ENCODE measurements at places on chromosomes 7 and 10.

DNA sequence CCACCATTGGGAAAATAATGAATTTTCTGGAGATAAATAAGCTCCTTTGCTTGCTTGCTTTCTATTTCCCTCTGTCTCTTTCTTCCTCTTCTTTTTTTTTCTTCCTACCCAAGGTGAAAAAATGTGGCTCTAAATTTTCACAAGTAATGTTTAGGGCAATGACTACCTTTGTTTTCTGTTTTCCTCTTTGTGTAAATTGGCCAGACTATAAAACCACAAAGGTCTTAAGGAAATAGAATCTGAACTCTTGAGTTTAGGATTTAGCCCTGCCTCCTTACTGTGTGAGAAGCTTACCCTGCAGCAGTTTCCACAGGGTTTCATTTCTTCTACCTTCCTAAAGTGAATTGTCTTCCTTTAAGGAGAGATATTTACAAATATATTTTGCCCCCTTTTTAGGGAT lies 330.4 kb downstream of the ARL4A start:
- no peak for DNase-seq

DNA sequence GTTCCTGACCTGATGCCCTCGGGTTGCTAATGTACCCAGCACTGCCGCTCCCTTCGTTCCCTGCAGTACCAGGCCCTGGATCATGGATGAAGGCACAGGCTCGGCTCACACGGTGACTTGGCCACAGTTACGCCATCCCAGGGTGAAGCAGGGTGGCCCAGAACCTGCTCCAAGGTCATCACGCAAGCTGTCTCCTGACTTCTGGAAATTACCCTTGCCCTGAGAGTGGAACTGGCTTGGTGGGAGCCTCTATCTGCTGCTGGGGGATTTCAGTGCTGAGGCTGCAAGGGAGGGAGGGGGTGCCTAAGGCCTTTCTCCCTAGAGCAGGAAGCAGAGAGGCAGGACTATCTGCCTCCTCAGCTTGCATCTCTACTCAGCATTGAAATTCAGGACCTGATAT lies 36.6 kb downstream of the FIGNL1 start:
- DNase-seq = no peak

- DNase-seq = no peak
These were observed 121.0 kb upstream of the FAM171A1 start for GRCh38 chr10:15491856-15492642.

GRCh38 chr7:133645884-133646391 lies 393.1 kb downstream of the EXOC4 start:
- DNase-seq = peak; percentile 24

DNA sequence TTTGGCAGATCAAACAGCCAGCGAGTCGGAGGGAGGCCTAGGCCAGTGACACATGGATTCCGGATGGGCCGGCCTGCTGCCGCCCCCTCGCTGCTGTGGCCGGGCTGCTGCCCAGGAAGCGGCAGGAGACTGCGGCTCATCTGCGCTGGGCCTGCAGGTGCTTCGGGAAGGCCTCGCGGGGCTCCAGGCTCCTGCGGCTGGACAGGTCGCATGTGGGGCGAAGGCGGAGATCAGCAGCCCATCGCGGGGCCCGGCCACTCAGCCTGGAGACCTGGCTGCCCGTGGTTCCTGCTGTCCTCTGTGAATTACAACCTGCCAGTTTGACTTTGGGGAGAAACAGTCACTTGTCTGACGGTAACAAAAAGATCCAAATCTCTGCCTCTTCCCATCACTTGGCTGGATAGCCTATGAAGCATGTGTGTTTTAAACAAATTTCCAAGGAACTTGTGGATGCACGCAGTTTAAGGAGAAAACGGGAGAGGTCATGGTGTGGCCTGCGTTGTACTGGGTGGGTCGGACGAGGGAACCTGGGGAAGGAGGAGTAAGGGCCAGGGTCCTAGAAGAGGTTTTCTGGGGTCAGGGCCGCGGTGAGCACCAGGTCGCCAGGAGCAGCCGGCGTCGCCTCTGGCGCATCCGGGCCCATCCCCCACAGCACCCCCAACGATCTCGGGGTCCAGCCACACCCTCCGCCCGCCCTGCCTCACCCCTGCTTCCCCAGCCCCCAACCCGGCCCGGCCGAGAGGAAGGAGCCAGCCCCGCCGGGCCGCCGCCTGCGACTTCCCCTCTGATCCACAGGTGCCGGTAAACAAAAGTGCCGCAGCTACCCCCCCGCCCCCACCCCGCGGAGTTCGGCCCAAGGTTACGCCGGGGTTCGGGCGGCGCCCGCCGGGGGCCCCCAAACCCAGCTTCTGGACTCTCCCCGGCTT lies 1.6 kb downstream of the SPOCK2 start:
- DNase-seq = no peak

DNA sequence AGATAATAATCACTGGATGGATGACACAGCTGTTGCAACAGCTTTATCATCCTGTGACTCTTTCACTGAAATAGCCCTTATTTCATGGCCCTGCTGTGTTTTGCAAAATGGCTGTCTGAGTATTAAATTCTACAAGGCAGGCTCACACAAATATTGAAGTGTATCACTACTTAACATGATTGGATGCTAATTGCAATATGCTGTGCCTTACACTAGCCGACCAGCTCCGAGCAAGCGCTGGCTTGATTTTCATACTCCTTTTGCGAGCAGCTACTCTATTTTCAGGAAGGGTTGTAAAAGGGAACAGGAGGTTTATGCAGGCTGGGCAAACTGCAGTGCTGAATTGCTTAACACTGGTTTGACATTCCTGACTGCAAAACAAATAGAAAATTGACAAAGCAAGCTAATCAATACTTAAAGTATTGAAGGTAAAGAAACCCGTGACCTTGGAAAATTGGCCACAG lies 121.6 kb downstream of the CACNB2 start:
- DNase-seq = peak; percentile 2

- peak; percentile 83 for DNase-seq
These were observed 87.3 kb downstream of the IDE start for GRCh38 chr10:92486637-92487036.

GRCh38 chr10:50362547-50363125 lies 111.3 kb upstream of the ASAH2 start:
- DNase-seq = peak; percentile 44

DNA sequence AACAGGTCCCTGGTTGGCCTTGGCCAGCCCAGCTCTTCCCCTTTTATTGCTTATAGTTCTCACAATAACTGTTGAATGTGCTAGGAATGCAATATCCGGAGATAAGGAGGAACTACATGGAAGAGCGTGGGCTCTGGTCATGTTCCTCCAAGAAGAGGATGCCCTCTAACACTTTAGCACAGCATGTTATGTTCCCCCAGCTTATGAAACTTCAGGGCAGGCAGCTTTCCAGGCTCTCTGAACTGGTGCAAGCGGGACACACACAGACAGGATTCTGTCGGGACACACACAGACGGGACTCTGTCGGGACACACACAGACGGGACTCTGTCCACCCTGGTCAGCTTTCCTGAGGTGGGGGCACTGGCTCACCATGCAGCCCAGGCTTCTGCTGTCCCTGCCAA lies 141.6 kb downstream of the PKD1L1 start:
- peak; percentile 26 for DNase-seq

DNA sequence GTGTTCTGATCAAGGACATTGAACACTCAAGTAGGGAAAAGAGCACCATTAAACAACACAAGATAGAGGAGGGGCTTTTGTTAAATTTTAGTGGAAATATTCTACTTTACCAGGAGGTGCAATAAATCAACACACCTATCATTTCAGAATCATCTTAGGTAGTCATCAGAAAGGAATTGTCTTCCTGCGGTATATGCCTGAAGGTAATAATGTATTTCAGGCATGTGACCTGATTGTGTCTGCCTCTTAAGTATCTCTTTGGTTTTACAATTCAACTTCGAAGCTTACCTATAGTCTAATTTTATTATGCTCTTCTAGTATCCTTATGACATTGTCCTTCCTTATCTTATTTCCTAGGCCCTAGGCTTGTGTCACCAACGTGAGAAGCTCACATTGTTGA lies 58.6 kb upstream of the LAMB4 start:
- DNase-seq = no peak

DNA sequence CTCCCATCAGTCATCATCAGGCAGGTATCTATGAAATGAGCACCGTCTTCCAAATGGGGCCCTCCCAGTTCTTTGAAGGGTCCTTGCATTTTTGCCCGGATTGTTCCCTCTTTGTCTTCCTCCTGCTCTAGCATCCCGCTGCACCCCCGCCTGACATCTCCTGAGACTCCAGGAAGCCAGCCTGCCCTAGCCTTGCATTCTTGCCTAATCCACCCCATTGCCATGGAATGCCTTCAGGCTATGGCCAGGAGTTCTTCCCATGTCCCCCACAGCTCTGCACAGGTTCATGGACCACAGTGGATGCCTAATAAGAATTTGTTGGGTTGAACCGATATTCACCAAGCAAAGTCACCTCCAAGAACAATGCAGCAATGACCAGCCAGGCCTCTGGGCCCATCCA lies 62.1 kb downstream of the ZMIZ1 start:
- DNase-seq = no peak

DNA sequence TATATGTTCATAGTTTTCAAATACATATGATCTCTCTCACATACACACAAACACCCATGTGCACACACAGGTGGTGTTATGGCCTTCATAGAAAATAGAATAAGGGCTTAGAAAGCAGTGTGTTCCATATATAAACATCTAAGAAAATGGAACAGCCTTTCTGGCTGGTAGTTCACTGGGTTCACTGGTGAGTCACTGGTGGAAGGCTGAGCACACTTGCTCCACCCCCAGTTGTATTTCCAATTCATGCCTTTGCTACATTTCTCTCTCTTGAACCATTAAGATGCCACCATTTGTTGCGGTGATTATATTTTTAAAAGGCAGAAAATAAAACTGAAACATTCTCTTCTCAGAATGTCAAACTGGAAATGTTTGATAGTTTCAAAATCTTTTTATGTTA lies 252.1 kb downstream of the GLI3 start:
- no peak for DNase-seq

GRCh38 chr10:25725917-25726716 lies 207.9 kb upstream of the MYO3A start:
- peak; percentile 76 for DNase-seq

DNA sequence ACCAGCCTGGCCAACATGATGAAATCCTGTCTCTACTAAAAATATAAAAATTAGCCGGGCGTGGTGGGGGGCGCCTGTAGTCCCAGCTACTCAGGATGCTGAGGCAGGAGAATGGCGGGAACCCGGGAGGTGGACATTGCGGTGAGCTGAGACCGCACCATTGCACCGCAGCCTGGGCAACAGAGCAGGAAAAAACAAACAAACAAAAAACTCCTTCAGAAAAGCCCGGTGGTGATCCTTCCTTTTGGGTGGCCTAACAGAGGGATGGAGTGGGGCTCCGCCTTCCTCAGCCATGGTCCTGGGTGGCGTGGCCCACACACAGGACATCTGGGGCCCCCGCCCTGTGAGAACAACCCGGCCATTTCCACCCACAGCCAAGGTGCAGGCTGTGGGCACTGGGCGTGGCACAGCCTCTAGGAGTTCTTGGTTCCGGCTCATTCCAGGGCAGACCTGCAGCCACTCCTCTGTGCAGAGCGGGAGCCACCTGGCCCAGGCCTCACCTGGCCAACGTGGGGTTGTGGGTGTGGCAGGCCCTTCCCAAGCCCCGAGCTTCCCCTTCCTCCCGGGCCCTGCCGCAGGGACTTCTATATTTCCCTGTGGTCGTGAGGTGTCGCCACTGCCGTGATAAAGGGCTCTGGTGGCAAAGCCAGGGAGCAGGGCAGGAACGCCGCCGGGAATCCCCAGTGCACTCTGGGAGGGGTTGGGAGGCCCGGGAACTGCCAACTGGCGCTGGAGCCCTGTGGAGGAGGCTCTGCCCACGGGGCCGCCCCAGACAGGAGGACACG lies 37.6 kb downstream of the GET4 start:
- no peak for DNase-seq

- no peak for DNase-seq
These were observed 276.0 kb downstream of the SKIDA1 start for GRCh38 chr10:21249435-21249834.

GRCh38 chr10:3424111-3424851 lies 251.7 kb upstream of the PITRM1 start:
- DNase-seq = no peak

- no peak for DNase-seq
These were observed 189.5 kb downstream of the TRIL start for GRCh38 chr7:28768577-28769147.

GRCh38 chr10:11157292-11158076 lies 139.8 kb downstream of the CELF2 start:
- DNase-seq = no peak

DNA sequence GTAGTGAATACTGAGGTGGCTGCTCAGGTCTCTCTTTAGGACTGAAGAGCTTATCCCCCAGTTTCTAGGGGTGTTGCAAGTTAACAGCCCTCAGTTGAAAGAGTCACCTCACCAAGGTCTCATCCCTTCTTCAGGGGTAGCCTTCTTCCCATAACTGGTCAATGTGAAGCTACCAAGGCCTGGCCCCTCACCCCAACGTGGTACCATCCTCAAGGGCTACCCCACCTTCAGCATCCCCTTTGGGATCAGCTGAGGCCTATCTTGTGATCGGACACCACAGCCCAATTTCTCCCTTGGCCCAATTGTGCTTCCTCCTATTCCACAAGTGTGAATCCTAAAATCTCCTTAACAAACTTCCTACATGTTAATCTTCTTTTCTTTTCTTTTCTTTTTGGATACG lies 289.5 kb upstream of the MKLN1 start:
- DNase-seq = no peak

GRCh38 chr7:87361320-87361719 lies 15.9 kb downstream of the CROT start:
- no peak for DNase-seq

DNA sequence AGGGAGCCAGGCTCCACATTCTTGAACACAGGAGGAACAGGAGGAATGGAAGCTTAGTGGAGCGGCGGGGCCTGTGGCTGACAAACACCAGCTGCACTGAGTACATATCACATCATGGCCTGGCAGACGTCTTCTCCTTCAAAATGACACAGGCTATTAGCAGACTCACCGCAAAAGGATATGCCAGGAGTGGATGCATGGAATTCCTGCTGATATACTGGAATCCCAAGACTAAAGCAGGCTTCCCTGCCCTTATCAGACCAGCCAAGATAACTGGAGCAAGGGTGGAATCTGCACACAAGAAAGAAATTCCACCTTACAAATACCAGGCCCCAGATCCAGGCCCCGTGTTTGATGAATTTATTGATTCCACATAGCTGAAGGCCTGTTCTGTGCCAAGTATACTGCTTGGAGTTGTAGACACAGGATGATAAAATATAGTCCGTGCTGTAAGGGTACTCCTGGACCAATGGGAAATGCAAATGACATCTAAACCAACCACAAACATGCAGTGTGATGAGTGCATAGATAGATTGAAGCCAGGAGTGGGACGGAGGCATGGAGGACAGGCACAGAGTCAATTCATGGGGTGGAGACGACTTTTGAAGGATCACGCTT lies 480.5 kb upstream of the ZMIZ1 start:
- DNase-seq = no peak

GRCh38 chr7:86768967-86769760 lies 125.5 kb downstream of the GRM3 start:
- DNase-seq = no peak

GRCh38 chr7:148849393-148850098 lies 34.5 kb downstream of the EZH2 start:
- peak; percentile 23 for DNase-seq

GRCh38 chr7:2510130-2510776 lies 9.3 kb upstream of the LFNG start:
- DNase-seq = no peak

GRCh38 chr7:116185956-116186355 lies 24.4 kb upstream of the TES start:
- no peak for DNase-seq

- no peak for DNase-seq
These were observed 473.1 kb upstream of the PODXL start for GRCh38 chr7:132029369-132030085.

GRCh38 chr7:36057323-36057722 lies 95.7 kb upstream of the EEPD1 start:
- no peak for DNase-seq

GRCh38 chr7:138565451-138566114 lies 105.5 kb downstream of the TRIM24 start:
- DNase-seq = peak; percentile 56
